ENCODE measurements at places on chromosomes 16 and 17.

DNA sequence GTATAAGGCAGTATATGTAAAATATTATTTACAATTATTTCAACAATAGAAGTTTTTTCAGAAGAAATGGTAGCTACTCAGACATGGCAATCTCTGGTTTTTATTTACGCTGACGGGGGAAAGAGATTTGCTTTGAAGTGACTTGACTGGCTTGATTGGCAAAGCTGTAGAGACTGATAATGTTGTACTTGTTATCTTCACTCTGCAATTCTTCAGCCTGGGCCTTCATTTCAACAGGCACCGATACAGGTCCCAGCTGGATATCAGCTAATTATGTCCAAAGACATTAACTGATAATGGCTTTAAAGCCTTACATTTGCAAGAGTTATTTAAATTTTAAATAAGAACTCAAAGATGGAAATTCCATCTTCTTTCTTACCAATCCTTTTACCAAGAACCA, 151.4 kb upstream of the HS3ST3A1 start:
- DNase-seq = no peak

GRCh38 chr16:87435372-87436224, 43.5 kb downstream of the MAP1LC3B start:
- no peak for DNase-seq

GRCh38 chr17:36566081-36566480, 21.4 kb downstream of the GGNBP2 start:
- no peak for DNase-seq

DNA sequence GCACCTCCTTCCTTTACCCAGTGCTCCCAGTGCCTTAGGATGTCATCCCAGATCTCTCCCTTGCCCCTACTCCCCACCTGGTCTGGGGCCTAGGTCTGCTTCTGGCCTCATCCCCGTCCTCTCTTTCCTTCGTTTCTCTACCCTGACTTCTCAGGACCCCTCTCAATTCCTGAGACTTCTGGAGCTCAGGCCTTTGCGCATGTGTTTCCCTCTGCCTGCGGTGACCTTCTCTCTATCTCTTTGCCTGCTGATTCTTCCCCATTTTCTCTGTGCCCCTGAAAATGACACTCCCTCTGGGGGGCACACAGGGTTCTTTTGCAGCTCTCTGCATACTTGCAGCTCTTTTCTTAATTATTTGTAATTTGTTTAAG, 13.5 kb downstream of the ADORA2B start:
- no peak for DNase-seq

DNA sequence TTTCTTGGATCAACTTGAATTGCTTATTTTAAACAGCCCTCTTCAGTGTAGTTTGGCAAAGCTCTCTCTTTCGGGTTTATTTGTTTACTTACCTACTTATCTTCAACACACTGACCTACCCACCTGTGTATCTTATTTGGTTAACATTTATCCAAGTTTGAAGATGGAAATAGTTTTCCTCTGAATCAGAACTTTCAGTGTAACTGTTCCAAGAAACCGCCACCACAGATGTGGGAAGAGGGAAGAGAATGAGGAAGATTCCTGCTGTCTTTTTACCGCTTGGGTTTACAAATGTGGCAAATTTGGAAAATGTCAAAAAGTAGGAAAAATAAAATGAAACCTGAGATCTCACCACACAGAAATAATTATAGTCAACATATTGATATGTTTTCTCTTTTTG, 115.8 kb downstream of the MSI2 start:
- no peak for DNase-seq

DNA sequence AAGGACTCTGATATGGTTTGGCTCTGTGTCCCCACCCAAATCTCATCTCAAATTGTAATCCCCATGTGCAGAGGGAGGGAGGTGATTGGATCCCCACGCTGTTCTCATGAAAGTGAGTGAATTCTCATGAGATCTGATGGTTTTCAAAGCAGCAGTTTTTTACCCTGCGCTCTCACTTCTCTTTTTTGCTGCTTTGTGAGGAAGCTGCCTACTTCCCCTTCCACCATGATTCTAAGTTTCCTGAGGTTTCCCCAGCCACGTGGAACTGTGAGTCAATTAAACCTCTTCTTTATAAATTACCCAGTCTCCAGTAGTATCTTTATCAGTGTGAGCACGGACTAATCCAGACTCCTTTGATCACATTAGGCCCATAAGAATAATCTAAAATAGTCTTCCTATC, 719.7 kb upstream of the CDH8 start:
- DNase-seq = no peak

- no peak for DNase-seq
Measured at GRCh38 chr17:81027038-81027437, 7.9 kb upstream of the BAIAP2 start.

DNA sequence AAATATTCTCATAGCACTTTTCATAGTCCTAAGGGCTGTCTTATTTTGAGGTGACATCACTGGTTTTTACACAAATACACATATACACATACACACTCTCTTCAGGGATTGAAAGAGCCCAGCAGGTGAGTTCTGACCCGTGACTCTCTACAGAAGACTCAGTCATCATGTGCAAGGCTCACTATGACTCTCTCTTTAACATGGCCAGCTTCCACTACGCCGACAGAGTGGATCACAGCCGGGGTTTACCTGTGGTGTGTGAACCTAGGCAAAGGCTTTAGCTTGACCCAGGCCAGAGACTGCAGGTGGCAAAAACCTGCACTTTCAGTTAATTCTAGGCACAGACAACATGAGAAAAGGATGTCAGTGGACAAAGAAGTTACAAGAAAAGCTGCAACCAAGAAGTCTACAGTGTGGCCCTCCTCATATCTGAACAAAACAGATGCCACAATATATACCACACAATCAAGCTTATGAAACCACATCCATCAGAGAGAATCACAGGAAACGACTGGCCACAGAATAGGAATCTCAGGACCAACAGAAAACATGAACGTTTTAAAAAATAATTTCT, 56.5 kb downstream of the CYTH1 start:
- no peak for DNase-seq

DNA sequence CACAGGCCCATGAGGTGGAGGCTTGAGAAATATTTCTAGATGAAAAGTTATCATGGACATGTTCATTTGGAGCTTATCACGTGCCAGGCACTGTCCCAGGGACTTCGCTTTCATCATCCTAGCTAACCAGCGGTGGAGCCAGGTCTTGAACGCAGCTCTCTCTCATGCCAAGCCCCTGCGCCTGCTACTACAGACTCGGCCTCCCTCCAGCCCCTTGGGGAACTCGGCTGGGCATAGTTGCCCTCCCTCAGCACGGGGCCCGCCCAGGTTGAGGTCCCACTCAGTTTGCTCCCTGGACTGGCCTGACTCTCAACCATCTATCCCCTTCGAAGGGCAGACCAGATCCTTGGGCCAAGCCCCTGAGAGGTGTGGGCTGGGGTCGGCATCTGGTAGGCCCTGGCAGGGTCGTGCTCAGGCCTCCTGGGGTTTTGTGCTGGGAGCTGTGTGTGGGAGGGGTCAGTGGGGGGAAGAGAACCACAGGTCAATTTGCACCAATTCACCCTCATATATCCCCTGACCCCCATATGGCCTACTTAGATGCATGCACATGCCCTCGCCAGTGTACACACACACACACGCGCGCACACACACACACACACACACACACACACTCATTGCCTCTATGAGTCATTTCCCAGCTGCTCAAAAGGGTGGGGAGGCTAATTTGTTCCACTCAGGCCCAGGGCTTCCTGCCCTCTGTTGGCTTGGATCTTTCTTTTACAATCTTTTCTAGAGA, 12.1 kb upstream of the SCN4A start:
- DNase-seq = no peak

DNA sequence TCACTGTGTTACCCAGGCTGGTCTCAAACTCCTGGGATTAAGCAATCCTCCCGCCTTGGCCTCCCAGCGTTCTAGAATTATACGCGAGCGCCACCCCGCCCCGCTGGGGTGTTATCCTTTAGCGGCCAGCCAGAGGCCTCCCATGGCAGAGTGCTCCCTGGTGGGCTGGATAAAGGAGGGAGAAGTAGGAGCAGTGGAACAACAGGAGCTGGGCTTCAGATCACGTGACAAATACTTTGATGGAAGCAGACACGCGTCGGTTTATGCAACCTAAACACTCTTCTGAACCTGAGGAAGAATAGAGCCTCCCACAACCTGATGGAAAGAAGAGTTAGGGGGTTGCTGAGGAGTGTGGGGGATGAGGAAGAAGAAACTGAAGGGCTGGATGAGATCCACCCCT, 2114.0 kb downstream of the TP53TG3F start:
- no peak for DNase-seq

DNA sequence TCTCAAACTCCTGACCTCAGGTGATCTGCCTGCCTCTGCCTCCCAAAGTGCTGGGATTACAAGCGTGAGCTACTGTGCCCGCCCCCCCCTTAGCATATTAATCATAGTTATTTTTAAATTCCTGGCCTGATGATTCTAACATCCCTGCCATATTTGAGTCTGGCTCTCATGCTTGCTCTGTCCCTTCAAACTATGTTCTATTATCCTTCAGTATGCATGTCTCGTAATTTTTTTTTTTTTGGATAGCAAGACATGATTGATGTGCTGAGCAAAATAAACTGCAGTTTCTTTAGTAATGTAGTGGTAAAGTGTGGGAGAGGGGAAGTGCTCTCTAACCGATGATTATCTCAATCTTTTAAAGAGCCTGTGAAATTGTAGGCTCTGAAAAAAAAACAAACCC, 34.3 kb upstream of the TMEM92 start:
- DNase-seq = no peak

DNA sequence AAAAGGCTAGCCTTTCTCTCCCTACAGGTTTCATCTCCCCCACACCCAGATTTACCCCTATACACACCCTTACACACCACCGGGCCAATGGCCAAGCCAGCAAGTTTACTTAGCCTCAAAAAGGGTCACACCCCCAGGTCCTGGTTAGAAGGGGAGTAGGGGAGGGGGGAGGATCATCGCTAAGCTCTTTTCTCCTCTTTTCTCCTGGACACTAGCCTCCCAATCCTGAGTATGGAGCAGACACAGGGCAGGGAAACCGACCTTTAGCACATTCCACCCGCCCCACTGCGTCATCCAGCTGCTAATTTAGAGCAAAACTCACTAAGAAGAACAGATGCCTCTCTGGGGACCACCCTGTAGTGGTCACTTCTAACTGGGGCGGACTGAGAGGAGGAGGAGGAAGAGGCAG, 4.4 kb downstream of the ACLY start:
- DNase-seq = no peak

DNA sequence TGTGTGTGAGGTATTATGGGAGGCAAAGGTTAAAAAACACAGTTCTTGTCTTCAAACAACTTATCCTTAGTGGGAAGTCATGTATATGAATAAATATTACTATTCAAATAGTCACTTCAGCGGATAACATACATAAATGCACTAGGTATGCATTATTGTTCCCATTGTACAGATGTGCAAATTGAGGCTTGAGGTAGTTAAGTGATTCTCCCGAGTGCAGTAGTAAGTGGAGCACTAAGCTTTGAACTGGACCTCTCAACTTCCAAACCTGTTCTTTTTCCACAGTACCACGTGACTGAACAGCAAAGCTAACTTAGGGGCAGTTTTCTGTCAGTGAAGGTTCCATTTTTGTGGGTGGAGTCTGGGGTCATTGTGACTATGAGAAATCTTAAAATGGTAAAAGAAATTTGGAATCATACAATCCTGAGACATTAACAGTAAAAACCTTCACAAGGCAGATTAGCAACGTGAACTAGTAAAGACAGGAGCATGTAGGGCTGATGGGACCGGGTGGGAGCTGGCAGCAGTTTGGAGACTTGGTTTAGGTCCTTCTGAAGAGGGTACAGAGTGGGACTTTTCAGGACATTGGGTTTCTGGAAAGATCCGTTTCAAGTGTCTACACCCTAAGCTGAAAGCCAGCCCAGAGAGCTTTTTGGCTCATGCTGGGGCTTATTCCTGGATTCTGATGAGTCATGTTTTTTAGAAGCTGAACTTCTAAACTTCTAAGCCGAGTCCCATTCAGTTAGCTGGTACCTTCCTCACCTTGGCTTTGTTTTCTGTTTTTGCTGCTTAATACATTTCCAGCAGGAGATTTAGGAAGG, 204.9 kb downstream of the PRKCA start:
- no peak for DNase-seq

DNA sequence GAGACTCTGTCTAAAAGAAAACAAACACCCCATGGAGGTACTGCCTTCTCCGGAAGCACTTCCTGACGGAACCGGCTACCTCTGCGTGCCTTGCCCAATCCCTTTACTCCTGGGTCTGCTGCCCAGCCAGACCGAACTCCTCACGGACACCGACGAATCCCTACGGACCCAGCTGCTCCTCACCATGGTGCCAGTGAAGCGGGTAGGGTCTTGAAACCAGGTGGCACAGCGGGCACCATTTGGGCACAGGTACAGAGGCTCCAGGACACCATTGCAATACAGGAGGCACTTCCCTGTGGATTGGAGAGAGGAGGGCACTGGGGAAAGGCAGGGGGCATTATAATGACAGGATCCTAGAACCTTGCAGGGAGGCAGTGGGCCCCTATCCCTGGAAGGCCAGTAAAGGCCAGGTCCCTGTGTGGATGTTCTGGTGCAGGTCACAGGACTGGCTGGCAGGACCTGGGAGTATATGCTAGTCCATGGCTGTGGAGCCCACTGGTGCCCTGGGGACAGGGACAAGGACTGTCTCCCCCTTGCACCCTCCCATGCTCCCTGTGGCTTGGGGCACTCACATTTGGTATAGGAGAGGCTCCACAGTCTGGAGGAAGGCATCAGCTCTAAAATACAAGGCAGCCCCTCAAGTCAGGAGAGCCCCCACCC, 2.3 kb downstream of the SLC25A39 start:
- DNase-seq = no peak

- DNase-seq = no peak
Measured at GRCh38 chr16:933581-933980, 37.2 kb downstream of the LMF1 start.

DNA sequence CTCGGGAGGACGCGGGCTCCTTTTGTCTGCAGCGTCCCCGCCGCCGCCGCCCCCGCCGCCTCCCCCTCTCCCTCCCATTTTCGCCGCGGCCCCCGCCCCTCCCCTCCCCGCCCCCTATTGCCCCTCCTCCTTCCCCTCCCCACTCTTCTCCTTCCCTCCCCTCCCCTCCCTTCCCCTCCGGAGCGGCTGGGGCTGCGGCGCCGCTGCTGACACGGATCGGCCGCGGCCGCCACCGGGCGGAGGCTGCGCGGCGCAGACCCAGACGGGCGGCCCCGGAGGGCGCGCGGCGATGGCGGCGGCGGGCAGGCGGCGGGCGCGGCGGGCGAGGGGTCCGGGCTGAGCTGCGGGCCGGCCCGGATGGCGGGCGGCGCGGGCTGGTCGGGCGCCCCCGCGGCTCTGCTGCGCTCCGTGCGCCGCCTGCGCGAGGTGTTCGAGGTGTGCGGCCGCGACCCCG, at the start of gene RAB11FIP4:
RAB11FIP4 (plus strand) TSS at position 180 of the 454 bp plus-strand sequence; CDS start at position 358, 178 bp downstream.
- DNase-seq = no peak

DNA sequence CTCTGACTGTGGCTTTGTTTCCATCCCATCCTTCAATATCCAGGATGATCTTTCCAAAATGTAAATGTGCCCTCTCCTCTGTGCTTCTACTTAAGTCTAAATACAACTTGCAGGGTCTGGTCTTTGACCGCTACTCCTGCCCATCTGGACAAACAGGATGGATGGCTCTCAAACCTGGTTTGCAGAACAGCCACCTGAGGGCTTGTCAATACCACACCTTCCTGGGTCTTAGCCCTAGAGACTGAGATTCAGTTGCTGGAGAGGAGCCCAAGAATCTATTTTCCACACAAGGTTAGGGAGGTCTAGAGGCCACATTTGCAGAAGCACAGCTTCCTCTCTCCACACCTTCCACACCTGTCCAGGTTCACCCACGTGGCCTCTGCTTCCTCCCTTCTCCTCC, 1.9 kb upstream of the GRB7 start:
- DNase-seq = no peak
